Stimulated activated CD4-positive, alpha-beta T cell treated with anti-CD3 and anti-CD28 coated beads, TNF-alpha, amount 100 ng/mL, for 24 hours (primary cell): ENCODE measurements at places on chromosomes 2 and 18.

GRCh38 chr2:73285159-73285739, 971 bp upstream of the FBXO41 start:
- peak; percentile 10 for DNase-seq

GRCh38 chr2:160429248-160430000, 64.2 kb downstream of the RBMS1 start:
- DNase-seq = no peak

DNA sequence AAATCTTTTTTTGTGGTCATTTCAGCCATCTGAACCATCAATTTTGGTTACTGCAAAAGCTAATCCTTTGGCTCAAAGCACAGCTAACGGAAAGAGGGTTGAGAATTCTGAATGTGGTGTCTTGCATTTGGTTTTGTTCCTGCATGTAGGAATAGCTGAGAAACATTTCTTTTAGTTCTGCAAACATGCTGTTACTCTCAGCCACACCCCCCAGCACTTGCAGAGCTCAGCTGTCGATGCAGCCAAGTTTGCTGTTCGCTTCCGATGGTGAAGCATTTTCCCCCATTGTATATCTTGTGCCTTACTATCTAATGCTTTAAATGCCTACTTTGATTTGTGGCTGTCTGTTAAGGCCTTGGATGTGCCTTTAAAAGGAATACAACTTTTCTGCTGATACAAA, 294.9 kb upstream of the FANCL start:
- DNase-seq = no peak

DNA sequence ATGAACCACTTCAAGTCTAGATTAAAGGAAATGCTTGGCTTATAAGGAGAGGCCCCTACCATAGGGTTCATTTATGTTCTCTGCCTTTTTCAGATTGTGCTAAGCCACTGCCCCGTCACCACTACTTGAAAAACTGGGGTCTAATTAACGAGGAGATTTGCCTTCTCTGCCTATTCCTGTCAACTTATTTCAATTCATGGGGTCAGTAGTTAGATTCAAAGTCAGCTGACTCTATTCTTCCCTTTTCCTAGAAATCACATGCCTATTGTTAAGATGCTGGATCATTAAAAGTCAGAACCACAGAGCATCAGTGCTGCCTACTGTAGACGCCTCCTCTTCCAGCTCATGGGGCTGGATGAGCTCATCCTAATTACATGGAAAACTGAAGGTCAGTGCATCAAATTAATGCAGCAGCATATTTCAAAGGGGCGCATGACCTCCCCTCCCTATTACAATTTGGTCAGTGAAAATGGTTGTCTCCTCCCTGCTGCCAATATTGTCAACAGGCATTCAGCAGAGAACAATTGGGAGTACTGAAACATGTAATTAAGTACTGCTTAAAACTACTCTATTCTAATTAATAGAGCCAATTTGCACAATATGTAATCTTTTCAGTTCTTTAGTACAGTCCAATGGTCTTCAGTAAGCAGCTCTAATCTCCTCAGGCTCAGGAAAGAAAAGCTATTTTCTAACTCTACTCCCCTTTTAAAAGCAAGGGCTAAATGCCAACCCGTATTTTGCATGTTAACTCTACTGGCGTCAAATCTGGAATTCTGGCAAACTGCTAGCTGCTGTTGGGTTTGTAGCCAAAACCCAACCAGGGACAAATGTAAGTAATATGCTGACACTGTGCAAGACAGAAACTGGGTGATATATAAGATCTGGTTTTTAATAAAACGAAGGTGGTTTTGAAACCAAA, 117.4 kb upstream of the ITGB6 start:
- DNase-seq = no peak

DNA sequence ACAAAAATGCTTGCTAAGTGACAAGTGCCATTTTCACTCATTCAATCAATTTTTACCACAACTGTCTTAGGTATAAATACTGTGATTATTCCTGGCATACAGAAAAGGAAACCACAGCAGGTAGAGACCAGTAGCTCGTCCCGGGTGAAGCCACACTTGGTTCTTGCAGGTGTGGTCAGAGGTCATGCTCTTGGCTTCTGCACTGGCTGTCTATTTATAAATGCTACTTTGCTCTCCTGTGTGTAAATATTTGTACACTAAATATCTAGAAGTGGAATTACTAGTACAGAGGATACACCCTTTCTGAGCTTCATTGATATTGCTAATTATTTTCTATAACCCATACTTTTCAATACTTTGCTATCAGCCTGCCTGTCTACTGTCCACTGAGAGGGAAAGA, 284.6 kb downstream of the MYT1L start:
- DNase-seq = no peak

DNA sequence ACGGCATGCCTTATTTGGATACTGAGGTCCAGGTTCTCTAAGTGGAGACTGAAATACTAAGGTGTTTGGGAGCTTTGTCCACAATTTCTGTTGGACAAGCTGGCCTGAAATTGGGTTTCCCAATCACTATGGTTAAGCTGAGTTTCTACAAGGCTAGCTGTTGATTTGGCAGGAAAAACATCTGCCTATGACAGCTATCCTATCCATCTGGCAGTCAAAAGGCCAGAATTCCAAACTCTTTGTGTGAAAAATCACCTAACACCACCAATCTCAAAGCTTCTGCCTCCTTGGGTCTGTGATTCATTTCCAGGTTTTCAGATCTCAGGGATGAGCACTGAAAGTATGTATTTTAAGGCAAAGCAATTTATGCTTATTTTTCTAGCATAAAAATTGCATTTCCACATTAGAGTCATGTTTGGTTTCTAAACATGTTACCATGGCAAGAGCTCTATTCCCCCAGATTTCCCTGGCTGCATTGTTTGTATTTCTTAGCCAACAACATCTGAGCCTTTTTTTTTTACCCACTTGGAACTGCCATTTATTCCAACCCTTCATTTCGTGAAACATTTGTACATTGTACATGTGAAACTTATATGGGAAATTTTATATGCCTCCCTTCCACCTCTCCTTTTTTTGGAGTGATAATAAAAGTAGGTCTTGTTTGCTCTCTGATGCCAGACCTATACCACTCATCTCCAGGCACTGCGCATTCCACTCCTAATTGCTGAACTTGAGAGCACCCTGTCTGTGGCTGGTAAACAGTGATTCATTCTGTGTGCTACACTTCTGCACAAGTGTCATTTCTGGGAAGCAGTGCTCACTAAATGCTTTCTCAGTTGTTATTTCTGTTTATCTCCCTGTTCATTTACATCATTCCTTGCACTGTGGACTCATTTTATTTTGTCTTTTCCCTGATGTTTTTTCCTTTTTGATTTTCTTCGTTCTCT, 15.9 kb upstream of the CCDC85A start:
- no peak for DNase-seq

DNA sequence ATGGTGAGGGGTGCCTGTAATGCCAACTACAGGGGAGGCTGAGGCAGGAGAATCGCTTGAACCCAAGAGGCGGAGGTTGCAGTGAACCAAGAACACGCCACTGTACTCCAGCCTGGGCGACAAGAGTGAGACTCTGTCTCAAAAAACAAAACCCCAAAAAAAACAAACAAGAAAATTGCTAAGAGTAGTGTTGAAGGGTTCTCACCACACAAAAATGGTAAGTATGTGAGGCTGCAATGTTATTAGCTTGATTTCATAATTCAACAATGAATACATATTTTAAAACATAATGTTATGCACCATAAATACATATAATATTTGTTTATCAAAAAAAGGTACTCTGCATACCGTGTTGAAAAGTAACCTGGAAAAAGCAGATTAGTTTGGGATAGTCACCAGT, 45.8 kb downstream of the PSMG2 start:
- no peak for DNase-seq

DNA sequence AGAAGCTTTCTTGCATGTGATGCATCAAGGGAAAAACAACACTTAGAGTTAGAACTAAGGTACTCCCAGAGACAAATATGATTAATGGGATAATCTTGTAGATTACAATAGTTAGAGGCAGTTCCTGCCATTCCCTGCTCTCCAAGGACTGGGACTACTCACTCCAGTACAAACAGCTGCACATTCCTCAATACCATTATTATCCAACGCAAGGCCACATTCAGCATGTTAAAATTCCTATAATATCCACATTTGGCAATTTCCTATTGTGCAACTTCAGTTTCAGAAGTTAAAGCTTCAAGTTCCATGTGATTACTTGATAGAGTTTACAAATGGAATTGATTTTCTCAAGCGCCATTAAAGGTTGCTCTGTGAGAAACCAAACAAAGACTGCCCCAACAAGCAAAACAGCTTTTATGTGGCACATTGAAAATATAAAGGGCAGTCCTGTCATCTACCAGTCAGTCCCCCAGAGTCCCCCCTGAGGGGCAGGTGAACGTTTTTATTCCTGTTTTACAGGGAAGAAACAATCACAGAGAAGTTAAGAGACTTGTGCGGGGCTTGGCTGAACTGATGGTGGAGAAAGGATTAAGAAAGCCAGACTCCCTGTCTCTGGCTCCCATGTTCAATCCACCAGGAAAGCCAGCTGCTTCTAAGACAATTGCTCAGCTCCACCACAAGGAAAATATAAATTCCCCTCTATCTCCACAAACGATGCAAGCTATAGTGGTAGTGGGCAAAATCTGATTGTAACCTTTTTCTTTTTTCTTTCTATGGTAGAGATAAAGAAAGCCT, 72.6 kb downstream of the TXNL1 start:
- no peak for DNase-seq

- no peak for DNase-seq
Observed at GRCh38 chr2:53913721-53914120, 54.0 kb upstream of the GPR75 start.

GRCh38 chr2:119932809-119933208, 80.1 kb upstream of the EPB41L5 start:
- no peak for DNase-seq

DNA sequence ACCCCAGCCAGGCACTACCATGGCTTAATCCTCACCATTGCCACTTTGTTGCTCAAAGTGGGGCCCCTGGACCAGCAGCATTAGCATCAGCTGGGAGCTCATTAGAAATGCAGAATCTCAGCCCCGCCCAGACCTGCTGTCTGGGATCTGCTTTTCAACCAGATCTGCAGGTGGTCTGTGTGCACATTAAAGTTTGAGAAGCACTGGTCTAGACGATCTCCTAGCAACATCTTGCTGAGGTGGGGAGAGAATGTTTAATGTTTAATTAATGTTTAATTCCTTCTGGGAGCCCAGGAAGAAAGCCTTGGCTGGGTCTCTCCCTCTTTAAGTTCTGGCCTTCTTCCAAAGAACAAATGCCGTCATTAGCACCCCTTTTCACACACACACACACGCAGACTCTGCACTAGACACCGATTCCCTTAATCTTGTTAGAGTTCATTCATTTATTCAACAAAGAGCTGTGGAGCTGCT, 53.7 kb downstream of the EDAR start:
- no peak for DNase-seq

GRCh38 chr2:37321029-37321682, 3.5 kb downstream of the PRKD3 start:
- no peak for DNase-seq

- DNase-seq = no peak
Observed at GRCh38 chr2:38260469-38260868, 116.6 kb downstream of the ATL2 start.

DNA sequence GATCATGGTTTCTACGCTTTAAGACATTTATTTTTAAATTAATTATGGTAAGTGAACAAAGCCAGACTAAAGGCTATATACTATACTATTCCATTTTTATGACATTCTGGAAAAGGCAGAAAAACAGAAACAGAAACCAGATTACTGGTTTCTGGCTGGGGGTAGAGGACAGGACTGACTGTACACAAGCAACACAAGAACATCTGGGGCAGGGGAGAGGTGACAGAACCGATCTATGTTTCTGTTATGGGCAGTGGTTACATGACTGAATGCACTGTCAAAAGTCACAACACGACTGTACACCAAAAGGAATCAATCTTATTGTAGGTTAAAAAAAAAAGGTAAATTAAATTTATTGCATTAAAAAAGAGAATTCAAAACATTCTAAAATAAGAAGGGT, 64.7 kb downstream of the PTPN2 start:
- no peak for DNase-seq

- no peak for DNase-seq
Observed at GRCh38 chr2:13542061-13542460, 825.3 kb downstream of the TRIB2 start.

- no peak for DNase-seq
Observed at GRCh38 chr18:80259610-80260009, 12.3 kb upstream of the PARD6G start.

- no peak for DNase-seq
Observed at GRCh38 chr2:51781691-51782090, 749.8 kb upstream of the NRXN1 start.

GRCh38 chr2:169388161-169388560, 25.8 kb upstream of the LRP2 start:
- DNase-seq = no peak

DNA sequence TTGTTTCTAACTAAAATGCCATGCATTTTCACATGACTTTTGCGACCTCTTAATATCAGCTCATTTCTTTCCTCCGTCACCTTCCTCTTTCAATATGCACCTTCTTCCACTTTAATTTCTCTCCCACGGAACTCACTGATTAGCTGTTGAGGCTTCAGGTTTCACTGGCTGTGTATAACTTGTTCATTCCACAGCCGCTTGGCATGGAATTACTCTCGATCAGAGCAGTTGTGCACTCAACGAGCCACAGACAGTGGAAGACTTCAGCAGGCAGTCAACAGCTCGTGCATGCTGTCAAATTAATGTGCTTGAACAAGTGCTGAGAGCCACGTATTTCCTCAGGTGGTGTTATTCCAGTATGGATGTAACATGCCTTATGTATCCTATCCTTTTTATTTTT, 491.2 kb upstream of the DDX18 start:
- DNase-seq = no peak

- DNase-seq = no peak
Observed at GRCh38 chr18:395456-396250, 104.8 kb downstream of the COLEC12 start.

GRCh38 chr18:10518595-10519255, 7.1 kb upstream of the NAPG start:
- DNase-seq = no peak

- DNase-seq = no peak
Observed at GRCh38 chr2:230762317-230762896, 49.8 kb downstream of the CAB39 start.

DNA sequence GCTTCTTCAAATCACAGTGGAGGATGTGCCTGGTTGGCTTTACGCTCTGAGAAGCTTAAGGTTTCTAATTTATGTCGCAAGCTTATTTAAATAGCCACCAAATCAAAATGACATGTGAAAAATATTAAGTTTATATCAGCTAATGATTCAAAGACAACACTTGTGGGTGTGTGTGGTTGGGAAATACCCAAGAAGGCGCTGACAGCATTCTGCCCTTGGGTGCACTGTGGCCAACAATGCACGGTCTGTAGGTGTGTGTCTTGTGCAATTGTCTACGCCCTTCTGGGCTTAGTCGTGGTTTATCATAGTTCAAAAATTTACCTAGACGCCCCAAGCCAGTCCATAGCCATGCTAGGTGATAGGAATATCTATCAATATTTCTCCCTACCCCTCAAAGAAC, 60.9 kb downstream of the KCTD1 start:
- DNase-seq = no peak

DNA sequence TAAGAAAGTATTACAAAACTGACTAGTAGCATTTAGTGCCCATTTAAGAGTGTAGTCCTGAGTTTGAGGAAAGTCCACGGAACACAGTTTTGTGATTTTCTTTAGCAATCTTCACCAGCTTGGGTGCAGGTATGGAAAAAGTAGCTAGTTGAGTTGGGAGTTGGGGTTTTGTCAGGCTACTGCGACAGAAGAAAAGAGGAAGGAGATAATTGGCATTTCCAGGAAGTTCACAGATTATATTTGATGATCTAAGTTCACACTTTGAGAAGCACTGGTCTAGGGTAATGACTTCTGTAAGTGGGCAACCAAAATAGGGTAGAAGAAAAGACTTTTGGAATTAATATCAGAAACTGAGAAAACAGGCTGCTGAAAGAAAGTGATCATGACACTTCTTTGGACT, 52.1 kb downstream of the VIL1 start:
- no peak for DNase-seq
